ENCODE measurements at places on chromosomes 12 and 14.
A peak's percentile ranks its signal among the peaks of the same experiment; 100 is the strongest.

DNA sequence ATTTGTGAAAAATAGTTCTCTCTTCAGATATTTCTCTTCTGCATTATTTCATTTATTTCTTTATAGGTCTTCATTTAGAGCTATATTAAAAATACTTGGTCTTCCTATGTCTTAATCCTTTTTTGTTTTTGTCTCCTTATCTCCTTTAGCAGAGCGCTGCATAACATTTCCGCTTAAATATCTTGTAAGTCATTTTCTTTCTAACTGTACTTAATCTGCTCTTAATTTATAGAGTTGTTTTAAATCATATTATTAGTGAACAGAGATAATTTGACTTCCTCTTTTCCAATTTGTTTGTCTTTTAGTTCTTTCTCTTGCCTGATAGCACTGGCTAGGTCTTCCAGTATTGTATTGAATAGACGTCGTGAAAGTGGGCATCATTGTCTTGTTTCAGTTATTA, 18.0 kb downstream of the LUM start:
- H3K27me3 ChIP-seq, result peaks cover 3% of the 10 kb centered on the region
- DNase-seq, result no peak
- no peaks in the 10 kb centered on the region for H3K4me1 ChIP-seq
- no peak overlapping the region for H3K27ac ChIP-seq
- H3K4me3 ChIP-seq, result no peak overlapping the region
- H3K36me3 ChIP-seq, result no peaks in the 10 kb centered on the region

DNA sequence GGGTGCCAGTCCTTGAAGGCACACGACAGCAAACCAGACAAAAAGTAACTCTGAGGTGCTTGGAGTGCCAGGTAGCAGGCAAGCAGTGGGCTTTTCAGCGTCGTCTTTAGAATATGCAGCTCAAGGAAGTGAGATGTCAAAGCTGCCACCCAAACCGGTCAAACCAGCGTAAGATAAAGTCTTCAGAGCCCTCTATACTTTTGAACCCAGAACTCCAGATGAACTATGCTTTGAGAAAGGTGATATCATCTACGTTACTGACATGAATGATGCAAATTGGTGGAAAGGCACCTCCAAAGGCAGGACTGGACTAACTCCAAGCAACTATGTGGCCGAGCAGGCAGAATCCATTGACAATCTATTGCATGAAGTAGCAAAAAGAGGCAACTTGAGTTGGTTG, 95.9 kb downstream of the TBX3 start:
- H3K4me1 ChIP-seq, result no peaks in the 10 kb centered on the region
- no peak overlapping the region for H3K4me3 ChIP-seq
- H3K36me3 ChIP-seq, result no peaks in the 10 kb centered on the region
- no peaks in the 10 kb centered on the region for H3K27me3 ChIP-seq
- DNase-seq, result no peak
- H3K27ac ChIP-seq, result no peak overlapping the region

GRCh38 chr12:120761519-120761934, 35.9 kb downstream of the ACADS start:
- H3K27ac ChIP-seq, result no peak overlapping the region
- H3K27me3 ChIP-seq, result no peaks in the 10 kb centered on the region
- no peak overlapping the region for H3K4me3 ChIP-seq
- H3K36me3 ChIP-seq, result peaks cover 8% of the 10 kb centered on the region

GRCh38 chr12:93612776-93613175, 40.3 kb downstream of the SOCS2 start:
- no peak for DNase-seq
- H3K27ac ChIP-seq, result no peak overlapping the region
- H3K4me3 ChIP-seq, result no peak overlapping the region
- H3K27me3 ChIP-seq, result peaks cover 7% of the 10 kb centered on the region

- no peak for DNase-seq
- H3K4me3 ChIP-seq, result no peak overlapping the region
- no peaks in the 10 kb centered on the region for H3K36me3 ChIP-seq
These were observed 758.0 kb downstream of the DIO2 start for GRCh38 chr14:79453276-79453675.

DNA sequence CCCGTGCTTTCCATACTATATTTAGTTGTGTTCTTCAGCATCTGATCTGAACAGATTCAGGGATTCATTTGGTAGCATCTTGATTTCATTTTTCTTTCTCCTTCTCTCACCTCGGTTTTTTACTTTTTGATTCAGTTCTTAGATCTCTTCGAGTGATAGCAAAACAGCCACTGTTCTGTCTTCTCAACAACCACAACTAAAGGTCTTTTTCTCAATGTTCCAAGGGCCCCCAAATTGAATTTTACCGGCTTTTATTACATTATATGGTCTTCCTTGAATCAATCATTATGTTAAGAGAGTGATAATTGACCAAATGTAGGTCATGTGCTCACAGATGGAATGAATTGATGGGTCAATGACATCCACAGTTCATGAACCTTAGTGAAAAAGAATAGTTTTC, 164.5 kb upstream of the LMNTD1 start:
- no peaks in the 10 kb centered on the region for H3K36me3 ChIP-seq
- H3K4me3 ChIP-seq, result no peak overlapping the region
- H3K4me1 ChIP-seq, result no peaks in the 10 kb centered on the region

DNA sequence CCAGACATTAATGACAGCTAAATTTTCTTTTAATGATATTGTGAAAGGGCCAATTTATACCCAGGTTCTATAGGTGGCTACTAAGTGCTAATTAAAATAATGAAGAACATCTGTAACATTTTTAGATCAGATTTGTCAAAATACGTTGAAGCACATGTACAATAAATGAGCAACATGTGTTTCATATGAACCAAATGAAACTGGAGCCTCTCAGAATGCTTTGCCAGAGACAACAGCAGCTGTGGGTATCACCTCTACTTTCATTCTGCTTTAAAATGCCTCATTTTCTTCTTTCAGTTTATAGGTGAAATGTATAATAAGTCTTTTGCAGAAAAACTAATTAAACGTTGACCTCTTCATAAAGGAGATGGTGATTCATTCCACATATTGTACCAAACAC, 26.1 kb upstream of the MYF6 start:
- H3K27ac ChIP-seq, result no peak overlapping the region
- H3K4me1 ChIP-seq, result no peaks in the 10 kb centered on the region
- no peak for DNase-seq
- no peaks in the 10 kb centered on the region for H3K27me3 ChIP-seq
- no peaks in the 10 kb centered on the region for H3K36me3 ChIP-seq
- no peak overlapping the region for H3K4me3 ChIP-seq

DNA sequence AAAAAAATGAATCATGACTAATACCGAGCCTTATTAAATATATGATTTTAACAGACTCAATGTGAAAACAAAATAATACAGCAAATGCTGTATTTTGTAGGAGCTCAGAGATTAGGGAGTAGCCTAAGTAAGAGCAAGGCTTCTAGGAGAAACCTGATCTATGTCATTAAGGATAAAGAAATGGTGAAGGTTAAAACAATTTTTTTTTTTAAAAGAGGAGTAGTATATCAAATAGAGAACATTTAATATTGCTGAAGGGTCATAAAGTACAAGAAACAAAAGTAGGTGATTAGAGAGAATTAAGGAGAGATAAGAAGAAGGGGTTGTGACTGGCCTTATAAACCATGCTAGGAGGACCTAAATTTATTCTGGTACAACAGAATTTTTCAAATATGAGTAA, 39.1 kb downstream of the PPP1R12A start:
- H3K4me1 ChIP-seq, result peaks cover 67% of the 10 kb centered on the region
- H3K36me3 ChIP-seq, result peaks cover 13% of the 10 kb centered on the region
- DNase-seq, result no peak
- no peaks in the 10 kb centered on the region for H3K27me3 ChIP-seq

DNA sequence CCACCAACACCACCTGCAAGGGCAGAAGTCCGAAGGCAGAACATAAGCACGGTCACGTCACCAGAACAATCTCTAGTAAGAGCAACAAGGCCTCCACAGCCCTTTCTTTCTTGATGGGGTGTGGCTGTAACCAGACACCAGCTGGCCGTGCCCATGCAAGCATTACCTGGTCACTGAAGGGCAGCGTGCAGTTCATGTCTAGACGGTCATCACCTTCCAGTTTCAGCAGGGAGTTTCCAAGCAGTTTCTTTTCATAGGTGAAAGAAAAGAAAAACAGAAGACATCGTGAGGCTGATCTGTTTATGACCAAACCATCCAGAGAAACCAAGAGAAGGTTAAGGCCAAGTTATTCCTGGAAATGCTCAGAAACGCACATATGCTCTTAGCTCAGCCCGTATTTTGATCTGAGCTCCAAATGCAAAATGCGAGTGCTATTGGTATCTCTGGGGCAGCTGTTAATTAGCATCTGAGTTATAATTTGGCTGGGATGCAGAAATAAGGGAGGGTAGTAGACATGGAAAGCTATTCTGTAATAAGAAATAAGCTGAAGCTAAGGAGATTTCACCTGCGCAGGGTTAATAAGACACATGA, 42.5 kb downstream of the PRKAB1 start:
- no peaks in the 10 kb centered on the region for H3K27me3 ChIP-seq
- H3K36me3 ChIP-seq, result peaks cover 36% of the 10 kb centered on the region
- no peak for DNase-seq
- H3K4me3 ChIP-seq, result no peak overlapping the region

GRCh38 chr12:87086118-87086891, 830.1 kb upstream of the MGAT4C start:
- no peaks in the 10 kb centered on the region for H3K36me3 ChIP-seq
- no peaks in the 10 kb centered on the region for H3K27me3 ChIP-seq
- no peak overlapping the region for H3K27ac ChIP-seq

GRCh38 chr12:125794401-125794800, 729.2 kb downstream of the AACS start:
- H3K4me3 ChIP-seq, result no peak overlapping the region
- DNase-seq, result no peak
- H3K27ac ChIP-seq, result no peak overlapping the region

DNA sequence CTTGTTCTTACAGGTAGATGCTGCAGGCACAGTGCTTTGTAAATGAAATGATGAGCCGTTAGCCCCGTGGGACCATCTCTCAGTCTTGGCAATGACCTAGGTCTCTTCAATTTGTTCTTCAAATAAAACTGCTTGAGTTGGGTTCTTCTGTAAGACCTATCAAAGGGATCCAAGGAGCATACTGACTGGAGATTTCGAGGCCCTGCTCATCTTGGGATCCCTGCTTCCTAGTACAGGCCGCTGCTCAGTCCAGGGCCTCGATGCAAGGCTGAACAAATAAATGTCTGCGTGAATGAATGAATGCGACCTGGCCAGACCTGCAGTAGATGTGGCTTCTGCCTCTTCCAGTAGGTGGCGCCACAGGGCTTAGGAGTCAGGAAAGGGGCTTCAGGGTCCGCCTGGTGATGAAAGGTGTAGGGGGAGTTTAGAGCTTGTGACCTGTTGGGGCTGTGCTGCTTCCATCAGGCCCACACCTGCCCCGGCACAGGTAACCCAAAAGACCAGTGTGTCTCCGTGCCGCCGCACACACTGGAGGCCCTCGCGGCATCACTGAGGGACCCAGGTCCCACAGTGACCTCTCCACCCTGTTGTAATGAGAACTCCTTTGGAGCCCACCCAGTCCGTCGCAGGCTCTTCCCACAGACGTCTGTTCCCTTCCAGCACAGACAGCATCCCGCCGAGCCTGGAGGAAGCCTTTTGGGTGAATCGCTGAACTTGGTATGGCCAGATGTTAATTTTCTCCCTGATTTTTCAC, 4.4 kb downstream of the CACNA1C start:
- H3K27me3 ChIP-seq, result peaks cover 31% of the 10 kb centered on the region
- peak; percentile 77 for DNase-seq
- no peak overlapping the region for H3K27ac ChIP-seq

- H3K27me3 ChIP-seq, result no peaks in the 10 kb centered on the region
- peak; percentile 51 for DNase-seq
- peaks cover 33% of the 10 kb centered on the region for H3K4me1 ChIP-seq
- H3K36me3 ChIP-seq, result peaks cover 40% of the 10 kb centered on the region
These were observed 574 bp downstream of the WNK1 start for GRCh38 chr12:752695-753610.

DNA sequence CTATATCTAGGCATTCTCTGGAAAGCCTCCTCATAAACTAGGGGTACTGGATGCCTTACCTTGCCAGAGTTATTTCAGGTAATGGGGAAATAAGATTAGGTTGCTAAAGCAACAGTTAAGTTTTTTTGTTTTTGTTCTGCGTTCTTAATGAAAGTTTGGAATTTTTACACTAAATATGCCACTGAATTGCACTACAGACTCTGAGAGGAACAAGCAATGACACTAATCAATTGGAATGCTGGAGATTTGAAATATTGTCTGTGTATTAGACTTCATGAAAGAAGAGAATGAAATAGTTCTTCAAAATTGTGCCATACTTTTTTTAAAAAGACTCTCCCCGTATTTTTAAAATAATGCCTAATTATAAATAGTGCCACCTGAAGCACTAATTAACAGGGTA, 287.8 kb downstream of the NAV3 start:
- no peak for DNase-seq
- H3K4me1 ChIP-seq, result no peaks in the 10 kb centered on the region
- H3K4me3 ChIP-seq, result no peak overlapping the region
- H3K27ac ChIP-seq, result no peak overlapping the region
- no peaks in the 10 kb centered on the region for H3K27me3 ChIP-seq

DNA sequence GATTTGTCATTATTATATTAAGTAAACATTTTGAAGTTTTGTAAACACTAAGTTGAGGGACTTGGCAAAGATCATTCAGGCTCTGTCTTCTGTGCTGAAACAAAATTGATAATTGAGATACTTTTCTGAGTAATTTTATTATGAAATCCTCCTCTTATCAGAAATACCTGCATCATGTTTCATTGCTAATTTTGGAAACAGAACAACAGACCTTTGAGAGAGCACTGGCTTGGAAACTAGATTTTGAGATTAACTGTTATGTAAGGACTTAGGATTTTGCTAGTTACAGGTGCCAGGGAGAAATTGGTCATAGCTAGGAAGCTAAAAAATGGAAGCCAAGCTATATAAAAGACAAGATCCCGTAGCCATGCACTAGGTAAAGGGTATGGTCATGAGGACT, 201.7 kb upstream of the DCN start:
- H3K36me3 ChIP-seq, result no peaks in the 10 kb centered on the region
- peaks cover 3% of the 10 kb centered on the region for H3K4me1 ChIP-seq
- H3K4me3 ChIP-seq, result no peak overlapping the region
- no peak for DNase-seq

- H3K36me3 ChIP-seq, result no peaks in the 10 kb centered on the region
- no peak overlapping the region for H3K4me3 ChIP-seq
- no peak overlapping the region for H3K27ac ChIP-seq
- H3K27me3 ChIP-seq, result no peaks in the 10 kb centered on the region
- no peak for DNase-seq
These were observed 41.6 kb downstream of the KITLG start for GRCh38 chr12:88538697-88539096.

GRCh38 chr12:57454566-57455373, at the start of gene INHBE:
INHBE (plus strand) TSS chr12:57455307; CDS start chr12:57455537, 230 bp downstream.
- no peaks in the 10 kb centered on the region for H3K27me3 ChIP-seq
- H3K4me3 ChIP-seq, result peak within 1 kb of the TSS; percentile 81
- H3K4me1 ChIP-seq, result peaks cover 39% of the 10 kb centered on the region

DNA sequence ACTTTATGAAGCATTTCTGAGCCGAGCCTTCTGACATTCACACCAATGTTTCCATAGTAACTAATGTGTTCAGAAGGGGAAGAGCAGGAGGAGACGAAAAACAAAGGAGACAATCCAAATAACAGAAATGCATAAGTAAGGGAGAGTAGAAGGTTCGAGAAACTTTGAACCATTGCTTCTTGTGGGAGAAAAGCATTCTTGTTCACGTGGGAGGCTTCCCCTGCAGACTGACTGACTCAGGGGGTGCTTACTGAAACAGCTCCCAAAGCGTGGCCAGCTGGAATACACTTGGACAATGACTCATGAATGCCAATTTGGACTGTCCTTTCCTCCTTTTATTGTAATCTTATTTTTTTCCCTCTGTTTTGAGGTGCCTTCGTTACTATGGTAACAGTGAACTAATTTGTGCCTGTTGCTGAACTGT, 73.9 kb downstream of the NEDD1 start:
- no peak overlapping the region for H3K4me3 ChIP-seq
- H3K27ac ChIP-seq, result no peak overlapping the region
- peaks cover 12% of the 10 kb centered on the region for H3K27me3 ChIP-seq
- no peak for DNase-seq
